ENCODE measurements at places on chromosomes 5 and 9.

GRCh38 chr5:125083981-125084380 is 337.5 kb upstream of the ZNF608 start:
- DNase-seq = no peak

DNA sequence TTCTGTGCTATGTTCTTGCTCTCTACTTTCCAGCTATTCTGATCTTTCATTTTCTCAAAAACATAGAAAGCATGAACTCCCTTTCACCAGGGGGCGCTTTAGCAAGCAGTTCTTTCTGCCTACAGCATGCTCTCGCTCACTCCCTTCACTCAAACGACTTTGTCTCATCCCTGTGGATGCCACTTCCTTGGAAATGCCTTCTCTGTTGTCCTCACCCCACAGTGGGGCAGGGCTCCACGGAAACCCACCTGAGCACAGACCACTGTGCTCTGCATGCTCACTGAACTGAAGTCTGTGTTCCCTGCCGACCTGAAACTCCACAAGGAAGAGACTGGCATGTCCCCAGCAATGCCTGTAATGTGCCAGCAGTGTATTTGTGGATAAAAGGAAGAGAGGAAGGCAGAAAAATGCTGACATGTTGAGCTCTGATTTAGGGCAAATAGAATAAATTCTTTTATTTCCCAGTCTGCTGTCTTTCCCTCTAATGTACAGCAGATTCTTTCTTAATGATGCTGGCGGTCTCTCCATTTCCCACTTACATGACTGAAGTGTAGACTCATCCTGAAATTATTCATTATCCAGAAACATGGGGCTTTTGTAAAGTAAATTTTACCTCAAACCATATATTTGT is 4.9 kb upstream of the ROR2 start:
- DNase-seq = no peak

DNA sequence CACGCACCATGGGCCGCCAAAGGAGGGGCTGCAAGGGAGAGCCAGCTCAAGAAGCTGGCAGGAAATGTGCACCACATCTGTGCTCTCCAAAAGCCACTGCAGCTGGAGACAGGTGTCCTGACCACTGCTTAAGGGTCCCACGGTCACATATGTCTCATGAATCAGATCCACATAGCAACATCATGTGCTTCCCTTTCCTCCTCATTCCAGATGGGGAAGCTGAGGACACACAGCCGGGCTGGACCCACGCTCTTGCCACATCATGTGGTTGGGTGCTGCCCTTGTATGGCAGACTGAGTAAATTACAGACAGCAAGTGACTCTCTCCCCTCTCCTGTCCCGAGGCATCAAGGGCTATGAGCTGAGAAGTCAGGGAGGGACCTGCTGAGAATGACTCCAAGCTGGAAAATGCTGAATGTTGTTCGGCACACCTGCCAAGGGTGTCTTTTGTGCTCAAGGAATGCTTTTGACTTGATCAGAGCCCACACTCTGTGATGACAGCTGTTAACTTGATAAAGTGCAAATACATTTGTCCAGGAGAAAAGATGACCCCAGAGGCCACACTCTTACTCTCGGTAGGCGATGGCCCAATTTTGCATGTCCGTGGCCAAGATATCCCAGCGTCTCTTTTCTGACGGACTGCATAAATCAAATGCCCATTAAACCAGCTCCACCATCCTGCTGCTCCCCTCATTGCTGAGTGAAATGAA is 58.2 kb downstream of the NSUN2 start:
- DNase-seq = no peak

DNA sequence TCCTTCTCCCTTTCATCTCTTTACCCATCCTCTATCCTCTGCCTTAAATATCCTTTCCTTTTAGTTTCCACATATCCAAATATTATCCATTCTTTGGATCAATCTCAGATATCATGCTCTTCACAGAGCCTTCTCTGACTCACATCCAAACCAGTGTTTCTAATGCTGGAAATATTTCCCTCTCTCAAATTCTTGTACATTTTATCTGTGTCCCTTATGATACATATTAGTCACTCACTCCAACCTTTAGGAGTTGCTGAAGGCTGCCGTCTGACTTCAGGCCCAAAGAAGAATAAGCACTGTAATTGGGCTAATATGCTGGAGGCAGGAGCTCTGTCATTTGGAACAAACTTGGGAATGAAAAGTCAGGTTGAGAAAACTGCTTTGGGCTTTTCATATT is 156.4 kb upstream of the RUSC2 start:
- no peak for DNase-seq

- no peak for DNase-seq
Measured at GRCh38 chr9:27787891-27788290, 214.6 kb upstream of the C9orf72 start.

DNA sequence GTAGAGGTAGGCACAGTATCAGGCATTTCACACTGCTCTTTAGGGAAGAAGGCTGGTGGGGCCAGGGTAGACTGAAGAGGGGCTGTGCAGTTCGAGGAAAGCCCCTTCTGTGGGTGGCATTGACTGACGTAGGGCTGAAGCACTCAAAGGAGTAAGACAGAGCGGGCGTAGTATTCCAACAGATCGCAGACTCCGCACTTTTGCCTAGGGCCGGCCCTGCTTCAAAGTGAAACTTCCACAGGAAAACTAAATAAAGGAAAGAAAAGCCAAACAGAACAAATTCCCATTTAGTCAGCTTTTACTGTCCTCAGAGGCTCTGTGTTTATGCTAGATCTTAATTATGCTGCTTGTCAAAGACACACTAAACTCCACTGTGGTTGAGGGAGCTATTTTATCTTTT is 493.0 kb upstream of the WWC1 start:
- DNase-seq = no peak

- no peak for DNase-seq
Measured at GRCh38 chr9:124584631-124585030, 77.4 kb upstream of the NR5A1 start.

DNA sequence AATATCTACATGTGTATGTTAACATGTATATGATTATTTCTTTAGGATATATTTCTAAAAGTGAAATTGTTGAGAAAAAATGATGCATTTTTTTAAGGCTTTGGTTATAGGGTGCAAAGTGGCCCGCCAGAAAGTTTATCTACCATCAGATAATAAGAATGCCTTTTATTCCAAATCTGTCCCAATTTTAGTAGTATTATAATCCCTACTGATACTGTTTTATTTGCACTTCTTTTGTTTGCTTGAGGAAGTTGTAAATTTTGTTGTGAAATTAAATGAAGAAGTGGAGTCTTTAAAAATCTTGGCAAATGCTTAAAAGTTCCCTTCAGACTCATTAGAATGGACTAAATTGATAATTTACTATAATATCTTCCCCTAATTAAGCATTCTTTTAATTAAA is 73.0 kb downstream of the NIPBL start:
- DNase-seq = no peak

DNA sequence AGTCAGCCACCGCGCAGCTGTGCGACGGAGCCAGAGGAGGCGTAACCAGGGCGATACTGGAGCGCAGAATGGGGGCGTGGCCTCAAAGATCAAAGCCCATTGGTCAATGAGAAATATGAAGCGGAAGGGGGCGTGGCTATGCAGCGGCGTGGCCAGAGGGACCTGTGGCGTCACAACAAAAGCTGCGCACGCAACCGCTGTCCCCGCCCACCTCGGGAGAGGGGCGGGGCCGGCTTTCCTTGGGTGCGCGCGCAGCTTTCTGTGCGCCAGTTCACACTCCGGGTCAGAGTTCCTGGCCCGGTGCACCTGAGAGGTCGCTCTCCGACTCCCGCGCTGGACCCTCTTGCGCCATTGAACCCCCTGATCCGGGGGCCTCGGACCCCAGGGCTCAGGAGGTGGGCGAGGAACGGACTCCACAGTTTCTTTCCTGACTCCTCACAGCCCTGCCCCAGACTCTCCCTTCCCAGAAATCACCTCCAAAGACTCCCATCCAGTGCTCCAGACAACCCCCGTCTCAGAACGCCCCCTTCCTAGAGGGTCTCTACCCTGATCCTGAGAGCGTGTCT is at the start of gene SWI5:
Gene SWI5, plus strand, starts transcription at position 269 of the 566 bp plus-strand sequence.
- DNase-seq = peak; percentile 92

DNA sequence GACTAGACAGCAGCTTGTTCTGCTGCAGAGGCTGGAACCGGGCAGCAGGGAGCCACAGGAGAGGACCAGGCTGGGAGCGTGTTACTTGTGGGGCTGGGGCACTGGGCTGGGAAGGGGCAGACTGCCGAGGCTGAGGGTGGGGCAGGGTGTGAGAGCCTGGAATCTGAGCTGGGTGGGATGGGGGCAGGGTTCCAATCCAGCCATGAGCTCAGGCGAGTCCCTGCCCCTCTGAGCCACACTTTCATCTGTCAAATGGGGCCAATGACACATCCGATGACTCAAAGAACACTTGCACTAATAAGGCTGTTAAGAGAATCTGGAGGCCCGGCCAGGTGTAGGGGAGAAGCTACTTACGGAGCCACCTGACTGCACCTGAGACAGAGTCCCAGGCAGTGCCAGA is 18.7 kb upstream of the WDR38 start:
- no peak for DNase-seq

DNA sequence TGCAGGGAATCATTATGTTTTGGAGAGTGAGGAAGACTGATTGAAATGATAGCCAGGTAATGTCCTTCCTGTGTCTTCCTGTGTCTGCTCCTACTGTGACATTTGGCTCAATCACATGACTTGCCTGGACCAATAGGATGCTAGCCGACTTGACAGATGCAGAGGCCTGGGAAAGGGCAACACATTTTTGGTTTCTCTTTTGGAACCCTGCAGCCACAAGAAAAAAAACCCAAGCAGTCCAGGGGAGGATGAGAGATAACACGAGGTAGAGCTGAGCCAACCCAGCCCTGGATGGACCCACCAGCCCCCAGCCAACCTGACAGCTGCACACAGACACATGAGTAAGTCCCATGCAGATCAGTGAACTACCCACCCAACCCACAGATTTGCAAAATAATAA is 256.1 kb upstream of the SMARCA2 start:
- no peak for DNase-seq

DNA sequence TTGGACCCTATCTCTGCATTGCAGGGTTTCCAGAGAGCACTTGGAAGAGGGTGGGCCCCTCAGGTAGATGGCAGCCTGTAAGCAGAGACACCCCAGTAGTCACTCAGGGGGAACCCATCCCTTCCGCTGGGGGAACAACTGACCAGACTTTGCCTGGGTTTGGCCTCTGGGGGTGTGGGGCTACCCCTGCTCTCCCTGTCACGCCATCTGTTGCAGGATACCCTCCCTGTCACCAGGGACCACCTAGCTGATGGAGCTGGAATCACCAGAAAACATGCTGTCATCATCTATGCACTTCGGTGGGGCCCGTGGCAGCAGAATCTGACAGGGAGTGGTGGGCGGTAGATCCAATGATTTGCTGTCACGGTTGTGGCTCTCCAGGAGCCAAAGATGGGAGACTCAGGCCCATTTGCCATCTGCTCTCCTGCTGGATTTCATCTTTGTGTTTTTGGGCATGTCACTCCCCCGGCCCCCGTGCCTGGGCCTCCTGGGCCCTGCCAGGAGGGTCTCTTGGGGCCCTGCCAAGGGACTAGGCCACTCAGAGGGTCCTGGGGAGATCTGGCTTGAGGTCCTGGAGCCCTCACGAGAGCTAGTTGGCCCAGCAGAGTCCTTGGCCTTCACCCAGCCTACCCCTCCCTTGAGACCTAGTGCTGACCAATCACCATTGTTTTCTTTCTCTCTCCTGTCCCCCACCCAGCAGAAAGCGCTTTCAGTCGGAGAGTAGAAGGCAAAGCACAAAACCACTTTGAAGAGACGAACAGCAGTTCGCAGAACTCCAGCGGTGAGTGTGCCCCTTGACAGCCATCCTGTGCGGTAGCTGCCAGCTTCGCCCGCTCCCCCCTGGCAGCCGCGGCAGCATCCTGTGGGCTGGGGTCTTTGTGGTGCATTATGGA is 45.9 kb downstream of the AMBP start:
- DNase-seq = no peak

DNA sequence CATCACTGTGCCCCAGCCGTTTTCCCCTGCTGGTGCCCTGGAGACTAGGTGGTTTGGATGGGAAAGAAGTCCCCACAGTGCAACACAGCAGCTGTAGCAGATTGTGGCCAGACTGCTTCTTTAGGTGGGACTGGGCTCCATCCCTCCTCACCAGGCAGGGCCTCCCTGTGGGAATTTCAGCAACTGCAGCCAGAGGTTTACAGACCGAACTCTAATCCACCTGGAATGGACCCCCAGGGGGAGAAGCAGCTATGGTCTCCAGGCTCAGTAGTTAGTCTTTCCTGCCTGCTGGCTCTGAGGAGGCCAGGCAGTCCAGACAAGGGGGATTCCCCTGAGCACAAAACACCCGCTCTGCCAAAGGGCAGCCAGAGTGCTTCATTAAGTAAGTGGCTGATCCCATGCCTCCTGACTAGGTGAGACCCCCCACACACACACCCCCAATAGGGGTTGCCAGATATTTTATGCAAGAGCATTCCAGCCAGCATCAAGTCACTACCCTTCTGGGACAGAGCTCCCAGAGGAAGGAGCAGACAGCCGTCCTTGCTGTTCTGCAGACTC is 188.9 kb downstream of the SGCD start:
- no peak for DNase-seq

DNA sequence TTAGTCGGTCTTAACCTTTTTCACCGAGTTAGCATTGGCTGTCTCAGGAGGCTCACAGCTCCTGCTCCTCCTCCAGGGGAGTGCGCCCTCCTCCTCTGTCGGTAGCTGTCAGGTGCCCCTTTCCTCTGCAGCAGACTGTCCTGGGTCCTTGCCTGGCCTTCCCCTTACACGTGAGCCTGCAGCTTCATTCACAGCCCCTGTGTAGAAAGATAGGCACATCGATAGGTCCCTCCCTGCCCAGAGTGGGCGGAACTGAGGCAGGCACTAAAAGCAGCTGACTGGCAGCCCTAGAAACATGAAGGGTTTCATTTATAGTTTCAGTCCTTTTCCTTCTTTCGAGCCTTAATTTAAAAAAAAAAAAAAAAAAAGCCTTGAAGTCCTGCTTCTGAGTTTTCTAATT is 17.2 kb downstream of the TENT4A start:
- DNase-seq = no peak

DNA sequence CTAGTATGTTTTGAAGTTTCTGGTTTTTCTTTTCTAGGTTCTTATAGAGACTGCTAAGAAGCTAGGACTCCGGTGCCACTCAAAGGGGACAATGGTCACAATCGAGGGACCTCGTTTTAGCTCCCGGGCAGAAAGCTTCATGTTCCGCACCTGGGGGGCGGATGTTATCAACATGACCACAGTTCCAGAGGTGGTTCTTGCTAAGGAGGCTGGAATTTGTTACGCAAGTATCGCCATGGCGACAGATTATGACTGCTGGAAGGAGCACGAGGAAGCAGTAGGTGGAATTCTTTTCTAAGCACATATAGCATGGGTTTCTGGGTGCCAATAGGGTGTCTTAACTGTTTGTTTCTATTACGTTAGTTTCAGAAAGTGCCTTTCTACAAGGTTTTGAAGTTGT is 52.2 kb downstream of the MTAP start:
- DNase-seq = no peak

DNA sequence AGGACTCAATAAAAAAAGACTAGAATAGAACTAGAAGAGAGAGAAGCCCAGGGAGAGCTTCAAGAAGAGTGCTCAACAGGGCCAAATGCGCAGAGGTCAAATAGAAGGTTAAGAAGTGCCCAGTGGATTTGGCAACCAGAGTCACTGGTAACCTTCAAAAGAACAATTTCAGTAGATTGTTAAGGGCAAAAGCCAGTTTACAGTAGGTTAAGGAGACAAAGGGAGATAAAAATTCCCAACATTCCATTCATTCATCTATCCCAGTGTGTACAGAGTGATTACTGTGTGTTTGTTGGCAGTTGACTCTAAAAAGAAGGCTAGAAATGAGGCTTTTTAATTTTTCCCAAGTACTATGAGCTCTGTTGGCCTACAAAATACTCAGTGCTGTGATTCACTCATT is 69.4 kb downstream of the RIGI start:
- no peak for DNase-seq
